ENCODE measurements at places on chromosomes 3 and 15.

DNA sequence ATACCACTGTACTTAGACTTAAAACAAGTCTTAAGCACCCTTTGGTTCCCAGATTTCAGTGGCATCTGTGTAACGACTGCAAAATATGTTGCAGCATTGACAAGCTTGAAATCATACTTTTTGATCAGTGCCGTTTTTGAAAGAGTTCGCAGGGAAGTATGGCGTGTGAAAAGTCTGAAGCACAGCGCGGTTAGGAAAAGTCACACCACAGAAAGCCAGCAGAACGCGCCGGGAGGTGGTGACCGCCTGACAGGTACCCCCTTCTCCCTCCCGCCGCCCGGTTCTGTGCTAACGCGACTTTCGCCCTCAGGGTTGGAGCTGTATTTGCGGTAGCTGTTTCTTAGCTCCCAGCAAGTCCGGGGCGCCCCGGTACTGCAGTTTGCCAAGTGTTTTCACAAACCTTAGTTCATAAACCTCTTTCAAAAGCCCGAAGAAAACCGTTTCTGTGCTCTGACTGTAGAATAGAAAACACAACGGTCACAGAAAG is 481 bp upstream of the CRYBG3 start:
- peak; percentile 50 for DNase-seq

DNA sequence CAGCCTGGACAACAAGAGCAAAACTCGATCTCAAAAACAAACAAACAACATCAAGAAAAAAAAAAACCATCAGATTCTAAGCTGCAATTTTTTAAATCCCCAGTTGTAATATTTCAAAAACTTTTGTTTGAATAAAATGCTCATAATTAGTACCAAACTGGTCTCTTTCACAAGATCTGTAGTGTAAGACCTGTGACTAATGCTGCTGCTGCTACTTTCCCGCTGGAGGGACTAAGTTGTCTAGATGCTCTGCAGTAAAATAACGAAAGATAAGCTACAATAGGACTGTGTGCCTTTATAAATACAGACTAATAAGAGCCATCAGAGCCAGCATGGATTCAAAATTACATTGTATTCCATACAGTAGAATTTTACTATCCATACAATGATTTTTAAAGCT is 45.4 kb downstream of the TM4SF4 start:
- no peak for DNase-seq

DNA sequence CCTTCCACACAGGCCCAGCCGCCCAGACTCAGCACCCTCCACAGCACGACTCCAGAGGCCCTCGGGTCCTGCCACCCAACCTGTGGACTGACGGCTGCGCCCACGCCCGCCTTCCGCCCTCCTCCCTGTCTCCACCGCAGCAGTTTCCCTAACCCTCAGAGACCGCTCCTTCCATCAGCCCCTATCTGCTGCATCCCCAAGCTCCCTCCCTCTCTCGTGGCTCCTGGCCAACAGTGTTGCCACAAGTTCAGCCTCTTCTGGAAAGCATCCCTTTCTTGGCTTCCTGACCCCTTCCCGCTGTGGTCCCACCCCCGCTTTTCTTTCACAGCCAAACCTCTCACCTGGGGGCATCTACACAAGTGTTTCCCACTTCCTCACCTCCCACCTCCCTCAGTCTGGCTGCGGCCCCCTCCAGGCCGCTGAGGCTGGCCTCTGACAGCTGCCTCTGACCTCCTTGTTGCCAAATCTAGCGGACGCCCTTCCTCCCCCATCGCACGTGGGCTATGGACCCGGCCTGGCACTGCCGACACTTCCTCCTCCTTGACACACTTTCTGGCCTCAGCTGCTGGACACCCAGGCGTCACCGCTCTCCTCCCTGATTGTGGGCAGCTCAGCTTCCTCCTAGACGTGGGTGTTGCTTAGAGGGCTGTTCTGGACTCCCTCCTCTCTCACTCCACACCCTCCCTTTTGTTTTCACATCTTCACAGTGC is 168.8 kb upstream of the TLE3 start:
- peak; percentile 44 for DNase-seq

- no peak for DNase-seq
Observed at GRCh38 chr3:165462636-165463334, 266.6 kb upstream of the SLITRK3 start.

GRCh38 chr3:123459862-123460261 is 11.0 kb upstream of the ADCY5 start:
- no peak for DNase-seq

- no peak for DNase-seq
Observed at GRCh38 chr3:129343643-129344360, 65.1 kb downstream of the HMCES start.

DNA sequence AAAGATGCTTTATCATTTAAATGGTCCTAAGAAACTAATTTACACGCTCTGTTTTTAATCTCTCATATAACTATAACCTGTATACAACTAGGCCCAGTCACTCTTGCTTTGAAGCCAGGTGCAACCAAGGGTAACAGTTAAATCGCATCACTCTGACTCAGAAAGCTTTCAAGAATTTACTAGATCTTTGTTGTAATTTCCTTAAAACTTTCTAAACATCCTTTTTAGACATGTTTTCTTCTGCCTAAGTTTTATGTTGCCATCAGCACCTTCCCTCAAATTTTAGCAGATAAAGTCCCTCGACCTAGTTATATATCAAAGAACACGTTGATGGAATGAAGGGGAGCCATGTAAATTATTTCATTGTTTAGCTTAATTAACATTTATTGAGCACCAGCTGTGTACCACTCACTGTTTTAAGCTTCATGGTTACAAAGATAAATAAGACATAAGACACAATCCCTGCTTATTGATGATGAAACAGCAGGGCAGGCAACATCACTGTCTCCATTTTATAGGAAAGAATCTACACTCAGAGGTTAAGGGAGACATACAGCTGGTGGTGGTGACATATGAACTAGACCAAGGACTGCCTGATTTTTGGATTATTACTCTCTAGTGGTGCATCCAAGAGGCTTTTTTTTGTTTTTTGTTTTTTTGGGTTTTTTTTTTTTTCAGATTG is 101.0 kb downstream of the CD200R1L start:
- no peak for DNase-seq

DNA sequence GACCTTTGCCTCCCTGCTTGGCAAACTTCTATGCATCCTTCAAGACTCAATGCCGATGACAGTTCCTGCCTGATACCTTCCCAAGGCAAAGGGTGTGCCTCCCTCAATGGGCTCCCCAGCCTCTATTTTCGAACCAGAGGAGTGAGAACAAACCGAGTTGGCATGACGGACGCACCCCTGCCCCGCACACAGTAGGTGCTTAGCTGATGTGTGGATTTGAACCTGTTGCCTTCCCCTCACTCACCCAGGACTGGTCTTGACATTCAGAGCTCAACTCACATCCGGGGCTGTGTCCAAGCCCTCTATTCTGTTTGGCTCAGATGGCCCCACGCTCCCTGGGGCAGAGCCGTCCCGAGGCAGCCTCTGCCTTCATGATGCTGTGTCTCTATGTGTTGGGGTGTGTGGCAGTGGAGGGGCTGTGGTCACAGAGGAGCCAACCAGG is 52.2 kb upstream of the SLC6A11 start:
- no peak for DNase-seq

DNA sequence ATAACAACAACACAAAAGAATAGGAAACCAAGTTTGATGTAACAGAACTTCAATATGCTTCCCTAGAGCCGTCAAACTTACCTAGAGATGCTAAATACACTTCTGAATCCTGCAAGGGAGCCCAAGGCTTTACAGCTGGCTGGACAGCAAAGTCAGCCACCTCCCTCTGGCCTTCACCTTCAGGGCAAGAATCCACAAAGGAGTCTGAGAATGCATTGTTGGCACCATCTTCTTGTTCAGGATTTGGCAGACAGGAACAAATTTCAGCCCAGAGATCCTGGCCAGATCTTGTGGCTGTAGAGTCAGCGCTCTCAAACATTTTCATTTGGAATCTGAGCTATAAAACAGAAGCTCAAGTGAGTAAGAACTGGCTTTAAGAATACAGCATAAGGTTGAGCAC is 2.2 kb downstream of the CCDC32 start:
- DNase-seq, result no peak

DNA sequence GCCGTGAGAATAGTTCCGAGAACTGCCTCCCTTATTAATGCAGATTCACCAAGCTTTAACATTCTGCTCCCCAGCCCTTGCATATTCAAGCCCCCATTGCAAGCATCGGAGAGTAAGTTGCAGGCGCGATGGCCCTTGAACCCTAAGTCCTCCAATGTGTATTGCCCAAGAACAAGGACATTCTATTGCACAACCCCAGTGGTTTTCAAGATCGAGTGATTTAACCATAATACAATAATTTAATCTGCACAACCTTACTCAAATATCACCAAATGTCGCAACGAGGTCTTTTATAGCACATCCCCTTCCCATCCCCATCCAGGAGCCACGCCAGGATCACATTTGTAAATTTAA is 21.7 kb upstream of the PLXND1 start:
- no peak for DNase-seq

DNA sequence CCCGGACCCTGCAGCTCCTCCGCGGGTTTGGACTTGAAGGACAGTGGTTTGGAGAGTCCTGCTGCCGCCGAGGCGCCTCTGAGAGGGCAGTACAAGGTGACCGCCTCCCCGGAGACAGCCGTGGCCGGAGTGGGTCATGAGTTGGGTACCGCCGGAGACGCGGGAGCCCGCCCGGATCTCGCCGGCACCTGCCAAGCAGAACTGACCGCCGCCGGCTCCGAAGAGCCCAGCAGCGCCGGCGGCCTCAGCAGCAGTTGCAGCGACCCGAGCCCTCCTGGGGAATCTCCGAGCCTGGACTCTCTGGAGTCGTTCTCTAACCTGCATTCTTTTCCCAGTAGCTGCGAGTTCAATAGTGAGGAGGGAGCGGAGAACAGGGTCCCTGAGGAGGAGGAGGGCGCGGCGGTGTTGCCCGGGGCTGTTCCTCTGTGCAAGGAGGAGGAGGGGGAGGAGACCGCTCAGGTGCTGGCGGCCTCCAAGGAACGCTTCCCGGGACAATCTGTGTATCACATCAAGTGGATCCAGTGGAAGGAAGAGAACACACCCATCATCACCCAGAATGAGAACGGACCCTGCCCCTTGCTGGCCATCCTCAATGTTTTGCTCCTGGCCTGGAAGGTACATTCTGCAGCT is 634 bp downstream of the MINDY2 start:
- DNase-seq, result no peak

- DNase-seq, result no peak
Observed at GRCh38 chr3:50525987-50526386, 22.6 kb upstream of the CACNA2D2 start.

GRCh38 chr15:67136802-67137201 is 71.4 kb downstream of the SMAD3 start:
- no peak for DNase-seq

- DNase-seq, result no peak
Observed at GRCh38 chr3:194690501-194691372, 5.1 kb downstream of the FAM43A start.

GRCh38 chr3:180403156-180403555 is 198.8 kb upstream of the TTC14 start:
- DNase-seq, result no peak

- DNase-seq, result no peak
Observed at GRCh38 chr15:63349156-63349555, 32.5 kb downstream of the CA12 start.
